ENCODE measurements at places on chromosomes 7 and 10. TPM values are rescaled to one million over a fixed set of nuclear protein-coding genes. Genes with fewer than 3 reads are reported as not detected.

Gene CPA2
- not detected for total RNA-seq

Gene IFRD1
- total RNA-seq = 67.6 TPM

Gene CHPF2
- total RNA-seq = 29.3 TPM

Gene CEP55
- total RNA-seq = 85.1 TPM

Gene TAS2R3
- 2.1 TPM for total RNA-seq

Gene SRRM3
- total RNA-seq = not detected

Gene SNCG
- total RNA-seq = not detected

Gene HOXA5
- not detected for total RNA-seq

Gene ARL5B
- 19.2 TPM for total RNA-seq

Gene ATP6V0A4
- total RNA-seq = not detected

Gene HYAL4
- not detected for total RNA-seq

Gene KIF11
- total RNA-seq = 57.7 TPM

Gene INMT
- 0.33 TPM for total RNA-seq

Gene RHBDD2
- 14.5 TPM for total RNA-seq

Gene CREM
- 147 TPM for total RNA-seq

Gene IL6
- not detected for total RNA-seq

Gene SAMD9L
- 35.2 TPM for total RNA-seq

Gene OR13A1
- total RNA-seq = not detected

Gene CDHR3
- total RNA-seq = 0.71 TPM

Gene ANXA8
- total RNA-seq = not detected

Gene PBLD
- 1.7 TPM for total RNA-seq

Gene EFCAB10
- not detected for total RNA-seq

Gene CCNJ
- 3.9 TPM for total RNA-seq
